D721Med (cell line): ENCODE measurements at places on chromosomes 5 and 9.
A peak's percentile ranks its signal among the peaks of the same experiment; 100 is the strongest.

- no peak for DNase-seq
These were observed 16.9 kb upstream of the FER start for GRCh38 chr5:108730617-108731340.

DNA sequence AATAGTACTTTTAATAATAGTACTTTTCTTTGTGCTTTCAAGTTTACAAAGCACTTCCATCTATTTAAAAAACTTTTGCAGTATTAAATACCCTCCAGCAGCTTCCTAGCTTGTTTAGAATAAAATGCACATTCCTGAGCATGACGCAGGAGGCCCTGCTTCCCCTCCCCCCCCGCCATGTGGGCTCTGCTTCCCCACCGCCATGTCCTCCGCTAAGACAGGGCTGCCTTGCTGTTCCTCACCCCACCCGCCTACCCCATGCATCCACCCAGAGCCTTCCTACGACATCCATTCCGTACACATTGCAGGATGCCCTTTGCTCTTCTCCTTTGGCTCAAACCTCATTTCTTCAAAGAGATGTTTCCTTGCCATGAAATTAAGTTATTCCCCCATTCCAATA is 205.9 kb upstream of the MSX2 start:
- DNase-seq: no peak

GRCh38 chr5:10364186-10364689 is 10.7 kb downstream of the MARCHF6 start:
- DNase-seq: no peak

GRCh38 chr9:4145482-4145881 is 154.4 kb downstream of the GLIS3 start:
- no peak for DNase-seq

- peak; percentile 85 for DNase-seq
These were observed 65.4 kb upstream of the GARNL3 start for GRCh38 chr9:127199001-127199791.

DNA sequence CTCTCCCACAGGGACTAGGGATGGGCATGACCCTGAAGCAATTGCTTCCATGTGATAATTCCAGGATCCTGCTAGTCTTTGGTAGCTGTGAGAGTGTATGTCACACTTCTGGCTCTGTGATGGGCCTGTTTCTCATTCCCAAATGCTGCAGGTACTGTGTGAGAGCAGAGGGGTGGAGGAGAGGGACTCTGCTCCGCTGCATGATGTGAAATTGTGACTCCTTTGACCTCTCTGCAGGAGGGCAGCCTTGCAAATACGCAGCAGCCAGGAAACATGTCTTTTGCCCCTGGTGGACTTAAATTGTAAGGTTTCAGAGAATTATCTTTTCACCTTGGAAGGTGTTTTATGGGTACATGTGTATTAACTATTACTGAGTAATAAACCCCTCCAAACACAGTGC is 61.6 kb downstream of the SFXN1 start:
- DNase-seq: no peak

DNA sequence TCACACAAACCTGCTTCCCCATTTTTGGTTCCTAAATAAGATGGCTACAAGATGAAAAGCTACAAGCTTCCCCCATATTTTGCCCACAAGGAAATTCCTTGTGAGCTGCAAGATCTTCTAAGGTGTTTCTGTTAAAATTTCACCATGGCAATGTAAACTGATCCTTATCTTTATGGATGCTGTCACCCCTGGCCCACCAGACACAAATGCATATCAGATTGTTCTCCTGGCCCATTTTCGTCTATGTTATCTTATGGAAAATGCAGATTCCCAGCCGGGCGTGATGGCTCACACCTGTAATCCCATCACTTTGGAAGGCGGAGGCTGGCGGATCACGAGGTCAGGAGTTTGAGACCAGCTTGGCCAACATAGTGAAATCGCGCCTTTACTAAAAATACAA is 65.1 kb upstream of the IL6ST start:
- no peak for DNase-seq

GRCh38 chr5:1504069-1504595 is 19.6 kb downstream of the LPCAT1 start:
- no peak for DNase-seq

DNA sequence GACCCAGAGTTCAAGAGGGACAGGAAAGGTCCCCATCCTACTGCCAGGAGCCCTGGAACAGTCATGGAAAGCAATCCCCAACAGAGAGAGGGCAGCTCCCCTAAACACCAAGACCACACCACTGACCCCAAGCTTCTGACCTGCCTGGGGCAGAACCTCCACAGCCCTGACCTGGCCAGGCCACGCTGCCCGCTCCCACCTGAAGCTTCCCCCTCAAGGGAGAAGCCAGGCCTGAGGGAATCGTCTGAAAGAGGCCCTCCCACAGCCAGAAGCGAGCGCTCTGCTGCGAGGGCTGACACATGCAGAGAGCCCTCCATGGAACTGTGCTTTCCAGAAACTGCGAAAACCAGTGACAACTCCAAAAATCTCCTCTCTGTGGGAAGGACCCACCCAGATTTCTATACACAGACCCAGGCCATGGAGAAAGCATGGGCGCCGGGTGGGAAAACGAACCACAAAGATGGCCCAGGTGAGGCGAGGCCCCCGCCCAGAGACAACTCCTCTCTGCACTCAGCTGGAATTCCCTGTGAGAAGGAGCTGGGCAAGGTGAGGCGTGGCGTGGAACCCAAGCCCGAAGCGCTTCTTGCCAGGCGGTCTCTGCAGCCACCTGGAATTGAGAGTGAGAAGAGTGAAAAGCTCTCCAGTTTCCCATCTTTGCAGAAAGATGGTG is 31.6 kb downstream of the CD180 start:
- no peak for DNase-seq

DNA sequence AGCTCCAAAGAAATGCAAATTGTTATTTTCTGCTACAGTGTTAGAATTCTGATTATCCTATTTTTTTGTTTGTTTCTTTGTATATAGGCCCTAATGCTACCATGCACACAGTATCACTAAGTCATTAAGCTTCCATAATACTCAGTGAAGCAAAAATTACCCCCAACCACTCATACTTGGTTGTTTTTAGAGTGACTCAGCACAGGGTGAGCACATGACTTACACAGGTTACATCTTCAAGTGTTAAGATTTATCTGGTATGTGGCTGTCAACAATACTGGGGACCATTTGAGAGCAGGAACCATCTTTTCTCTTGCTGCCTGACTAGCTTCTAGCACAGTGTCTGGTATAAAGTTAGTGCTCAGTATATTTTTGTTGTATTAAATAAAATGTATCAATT is 255.8 kb upstream of the SLC24A2 start:
- no peak for DNase-seq

- no peak for DNase-seq
These were observed 103.0 kb downstream of the GLIS3 start for GRCh38 chr9:4196886-4197285.

DNA sequence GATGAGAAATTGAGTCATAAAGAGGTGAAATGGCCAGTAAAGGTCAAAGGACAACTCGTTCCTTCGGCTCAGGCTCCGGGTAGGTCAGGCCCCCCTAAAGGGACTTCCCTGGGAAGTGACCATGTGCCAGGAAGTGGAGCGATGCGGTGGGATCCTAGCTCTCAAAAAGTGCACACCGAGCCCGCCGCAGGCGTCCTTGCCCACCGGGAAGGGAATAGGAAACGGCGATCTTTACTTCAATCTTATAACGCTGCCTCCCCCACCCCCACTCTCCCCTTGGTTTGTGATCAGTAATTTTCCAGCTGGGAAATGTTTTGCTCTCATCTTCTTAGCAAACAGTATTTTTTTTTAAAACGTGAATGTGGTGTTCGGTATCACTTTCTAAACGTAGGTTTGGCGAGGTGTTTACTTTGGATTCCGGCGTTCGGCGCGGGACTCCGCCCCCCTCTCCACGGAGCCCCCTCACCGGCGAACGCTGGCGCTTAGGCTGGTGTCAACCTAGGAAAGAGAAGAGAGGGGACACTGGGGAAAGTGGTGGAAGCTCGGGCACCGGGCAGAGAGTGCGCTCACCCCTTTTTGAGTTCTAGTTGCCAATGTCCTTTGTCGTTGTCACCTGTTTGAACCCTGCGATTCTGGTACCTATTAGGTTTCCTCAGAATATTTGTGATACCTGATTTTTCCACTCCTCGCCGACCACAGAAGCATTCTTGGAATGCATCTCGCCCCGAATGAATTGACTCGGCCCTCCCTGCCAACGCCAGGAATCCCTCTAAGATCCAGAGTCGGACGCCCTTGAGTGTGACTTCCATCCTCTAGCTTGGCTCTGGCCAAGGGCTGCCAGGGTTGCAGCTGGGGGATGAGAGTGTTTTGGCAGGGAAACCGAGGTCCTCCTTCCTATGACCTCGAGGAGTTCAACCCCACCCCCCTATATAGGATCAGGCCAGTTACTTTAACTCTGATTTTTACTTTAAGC is 1.8 kb upstream of the KLF4 start:
- no peak for DNase-seq

DNA sequence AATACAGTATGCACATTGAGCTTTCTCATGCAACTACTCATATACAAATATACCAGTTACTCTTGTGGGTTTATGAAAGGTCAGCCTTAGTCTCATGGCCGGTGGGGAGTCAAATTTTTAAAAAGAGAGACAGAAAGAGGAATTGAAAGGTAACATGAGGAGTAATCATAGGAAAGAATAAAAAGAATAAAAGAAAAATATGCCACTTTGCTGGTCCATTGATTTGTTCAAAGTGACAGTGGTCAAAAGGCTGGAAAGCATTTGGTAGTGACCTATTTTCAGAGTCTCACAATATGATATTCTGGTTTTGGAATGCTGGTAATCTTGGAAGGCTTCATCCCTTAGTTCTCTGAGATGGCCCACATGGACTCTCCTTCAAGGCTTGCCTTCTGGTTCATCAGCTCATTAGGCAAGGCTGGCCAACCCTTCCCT is 67.0 kb downstream of the ZNF366 start:
- DNase-seq: no peak

DNA sequence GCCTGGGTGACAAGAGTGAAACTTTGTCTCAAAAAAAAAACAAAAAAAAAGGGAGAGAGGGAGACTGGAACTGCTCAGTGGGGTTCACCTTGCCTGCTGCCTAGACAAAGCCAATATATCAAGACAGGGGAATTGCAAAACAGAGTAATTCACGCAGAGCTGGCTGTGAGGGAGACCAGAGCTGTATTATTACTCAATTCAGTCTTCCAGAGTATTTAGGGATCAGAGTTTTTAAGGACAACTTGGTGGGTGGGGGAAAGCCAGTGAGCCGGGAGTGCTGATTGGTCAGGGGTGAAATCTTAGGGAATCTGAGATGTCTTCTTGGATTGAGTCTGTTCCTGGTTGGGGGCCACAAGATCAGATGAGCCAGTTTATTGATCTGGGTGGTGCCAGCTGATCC is 25.6 kb upstream of the SPIN1 start:
- no peak for DNase-seq

DNA sequence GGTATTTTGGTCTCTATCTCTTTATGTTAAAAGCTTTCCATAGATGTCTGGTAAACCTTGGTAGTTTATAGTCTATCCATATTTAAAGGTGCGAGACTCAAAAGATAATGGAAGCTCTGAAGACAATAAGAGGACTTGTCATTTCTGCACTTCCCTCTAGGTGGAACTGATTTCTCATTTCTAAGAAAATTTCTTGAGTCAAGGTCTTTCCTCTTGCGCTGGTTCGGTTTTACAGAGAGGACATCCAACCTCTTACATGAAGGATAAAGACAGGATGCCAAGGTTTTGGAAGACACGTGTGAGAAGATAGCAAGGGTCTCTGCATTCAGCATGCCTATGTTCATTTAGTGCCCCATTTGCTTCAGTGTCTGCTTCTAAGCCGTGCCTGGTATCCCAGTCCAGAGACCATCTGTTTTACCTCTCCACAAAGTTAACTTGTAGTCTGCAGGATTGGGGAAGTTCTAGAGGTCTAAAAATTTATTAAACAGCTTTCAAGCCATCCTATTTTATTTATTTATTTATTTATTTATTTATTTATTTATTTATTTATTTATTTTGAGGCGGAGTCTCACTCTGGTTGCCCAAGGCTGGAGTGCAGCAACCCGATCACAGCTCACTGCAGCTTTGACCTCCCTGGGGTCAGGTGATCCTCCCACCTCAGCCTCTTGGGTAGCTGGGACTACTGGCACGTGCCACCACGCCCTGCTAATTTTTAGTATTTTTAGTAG is 41.6 kb downstream of the KIAA1191 start:
- DNase-seq: no peak

DNA sequence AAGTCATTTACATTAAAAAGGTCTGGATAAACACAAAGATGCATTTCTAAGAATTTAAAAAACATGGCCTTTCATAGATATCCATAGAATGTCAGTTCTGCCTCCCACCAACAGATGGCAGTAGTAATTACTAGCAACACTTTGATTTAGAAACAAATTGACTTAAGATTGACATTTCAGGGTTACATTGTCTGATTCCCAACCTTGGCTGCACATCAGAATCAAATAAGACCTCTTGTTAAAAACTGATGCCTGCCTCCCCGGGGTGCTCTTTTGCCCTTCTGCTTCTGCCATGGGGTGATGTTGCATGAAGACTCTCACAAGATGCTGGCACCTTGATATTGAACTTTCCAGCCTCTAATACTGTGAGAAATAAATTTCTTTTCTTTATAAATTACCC is 146.2 kb upstream of the GPR151 start:
- no peak for DNase-seq

DNA sequence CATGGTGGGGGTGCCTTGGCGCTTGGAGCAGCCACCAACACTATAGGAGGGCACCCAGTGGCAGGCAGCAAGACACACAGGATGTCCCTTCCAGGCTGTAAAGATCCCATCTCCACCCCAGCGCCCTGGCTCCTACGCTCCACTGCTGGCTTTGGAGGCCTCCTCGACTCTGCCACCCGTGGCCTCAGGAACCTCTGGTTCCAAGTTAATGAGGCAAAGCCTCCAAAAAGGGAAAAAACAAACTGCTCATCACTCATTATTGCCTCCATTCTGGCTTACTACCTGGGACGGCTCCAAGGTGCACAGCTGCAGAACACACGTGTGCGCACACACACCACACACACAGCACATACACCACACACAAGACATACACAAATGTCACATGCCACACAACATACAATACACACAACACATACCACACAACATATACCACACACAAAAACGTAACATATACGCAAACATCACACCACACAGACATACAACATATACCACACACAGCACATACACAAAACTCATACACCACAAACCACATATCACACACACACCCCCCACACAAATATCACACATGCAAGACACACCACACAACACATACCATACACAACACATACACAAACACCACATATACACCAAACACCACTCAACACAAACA is 45.3 kb downstream of the ROR2 start:
- DNase-seq: no peak

- DNase-seq: no peak
These were observed 192.7 kb downstream of the GOLPH3 start for GRCh38 chr5:31981361-31981945.

DNA sequence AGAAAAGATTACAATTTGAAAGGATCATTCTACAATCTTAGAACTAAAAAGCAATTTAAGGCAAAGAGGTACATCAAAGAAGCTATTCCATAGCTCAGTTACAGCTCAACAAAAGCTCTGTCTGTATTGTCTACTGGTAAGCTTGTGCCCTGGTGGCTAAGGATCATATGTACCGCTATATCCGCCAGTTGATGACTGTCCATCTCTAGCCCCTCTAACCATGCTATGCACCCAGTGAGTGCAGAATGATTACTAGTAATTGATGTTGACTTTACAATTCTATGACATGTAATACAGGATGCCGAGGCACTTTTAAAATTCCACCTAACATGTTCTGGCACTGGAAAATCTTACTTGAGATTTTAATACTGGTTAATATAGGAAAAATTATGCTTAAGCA is 13.1 kb downstream of the LOX start:
- no peak for DNase-seq
